ENCODE measurements at places on chromosomes 7 and 10. TPM values are rescaled to one million over a fixed set of nuclear protein-coding genes. Genes with fewer than 3 reads are reported as not detected.

Gene SLIT1
- total RNA-seq, result 0.17 TPM

Gene NEBL
- total RNA-seq, result 22.0 TPM

Gene SVIL
- total RNA-seq, result 67.6 TPM

Gene FKBP6
- total RNA-seq, result not detected

Gene CCDC71L
- total RNA-seq, result 17.4 TPM

Measured in mucosa of descending colon (tissue), 3 donors.